NCI-H1417 treated with DMSO at 0.1 percent for 48 hours (cell line): ENCODE measurements at places on chromosomes 5 and 9.

DNA sequence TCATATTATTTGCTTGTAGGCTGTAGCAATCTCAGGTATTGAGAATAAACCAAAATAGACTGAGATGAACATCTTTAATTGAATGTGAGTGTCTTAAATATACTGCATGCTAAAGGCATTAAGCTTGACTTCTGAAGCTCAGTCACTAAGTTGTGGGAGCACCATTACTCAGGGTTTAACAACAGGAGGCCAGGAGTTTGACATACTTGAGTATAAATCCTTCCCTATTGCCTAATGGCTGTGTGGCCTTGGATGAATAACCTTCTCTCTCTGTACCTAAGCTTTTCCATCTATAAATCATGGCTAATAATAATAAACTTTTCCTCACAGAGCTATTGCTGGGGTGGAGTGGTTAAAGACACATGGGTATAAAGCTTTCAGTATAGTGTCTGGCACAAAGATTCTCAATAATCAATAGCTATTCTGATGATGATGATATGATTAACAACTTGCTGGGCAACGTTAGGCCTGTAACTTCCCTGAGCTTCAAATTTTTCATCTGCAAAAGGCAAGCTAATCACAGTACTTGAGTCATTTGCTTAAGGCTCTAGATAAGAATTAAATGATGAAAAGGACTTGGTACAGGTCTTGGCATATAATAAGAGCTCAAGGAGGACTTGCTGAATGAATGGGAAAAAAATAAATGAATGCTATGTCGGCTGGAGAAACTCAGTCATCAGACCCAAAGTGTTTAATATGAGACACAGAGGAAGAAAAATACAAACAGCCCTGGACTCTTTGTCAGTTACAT lies 174.0 kb upstream of the IL12B start:
- DNase-seq = no peak

GRCh38 chr9:108672475-108673190 lies 183.2 kb downstream of the ACTL7B start:
- no peak for DNase-seq

GRCh38 chr5:139644646-139645429 lies 3.3 kb upstream of the CXXC5 start:
- no peak for DNase-seq

DNA sequence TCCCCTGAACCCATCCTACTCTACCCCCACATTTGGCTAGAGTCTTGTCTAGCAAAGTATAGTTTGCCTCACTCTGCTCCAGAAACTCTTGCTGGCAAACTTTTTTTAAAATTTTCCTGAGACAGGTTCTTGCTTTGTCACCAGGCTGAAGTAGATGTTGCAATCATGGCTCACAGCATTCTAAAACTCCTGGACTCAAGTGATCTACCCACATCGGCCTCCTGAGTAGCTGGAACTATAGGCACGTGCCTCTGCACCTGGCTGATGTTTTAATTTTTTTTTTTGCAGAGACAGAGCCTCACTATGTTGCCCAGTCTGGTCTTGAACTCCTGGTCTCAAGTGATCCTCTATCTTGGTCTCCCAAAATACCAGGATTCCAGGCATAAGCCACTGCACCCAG lies 175.8 kb upstream of the FBXL17 start:
- no peak for DNase-seq
